ENCODE measurements at places on chromosomes 2 and 18.

GRCh38 chr2:26330114-26330549, 15.8 kb upstream of the SELENOI start:
- peak; percentile 64 for DNase-seq

DNA sequence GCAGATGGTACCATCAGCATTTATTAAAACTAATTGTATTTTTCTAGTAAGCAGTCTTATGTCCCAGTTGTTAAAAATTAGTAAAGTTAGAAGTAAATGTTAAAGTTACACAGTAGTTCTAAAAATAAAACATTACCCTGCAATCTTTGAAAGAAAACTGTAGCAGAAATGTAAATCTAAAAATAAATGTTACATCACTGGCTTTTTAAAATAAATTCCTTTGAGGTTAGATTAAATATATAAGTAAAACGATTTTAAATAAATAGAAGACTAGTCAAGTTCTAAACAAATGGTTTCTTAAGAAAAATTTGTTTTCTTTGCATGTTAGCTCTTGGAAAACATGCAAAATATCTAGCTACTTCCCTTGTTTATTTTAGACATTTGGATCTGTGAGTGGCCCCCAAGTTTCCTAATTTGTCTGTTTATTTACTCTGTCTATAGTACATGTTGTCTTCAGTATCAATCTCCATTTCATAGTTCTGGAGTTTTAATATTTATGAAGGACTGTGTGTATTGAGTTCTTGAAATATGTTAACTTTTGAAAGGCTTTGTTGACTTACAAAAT, 58.2 kb downstream of the GLS start:
- no peak for DNase-seq

DNA sequence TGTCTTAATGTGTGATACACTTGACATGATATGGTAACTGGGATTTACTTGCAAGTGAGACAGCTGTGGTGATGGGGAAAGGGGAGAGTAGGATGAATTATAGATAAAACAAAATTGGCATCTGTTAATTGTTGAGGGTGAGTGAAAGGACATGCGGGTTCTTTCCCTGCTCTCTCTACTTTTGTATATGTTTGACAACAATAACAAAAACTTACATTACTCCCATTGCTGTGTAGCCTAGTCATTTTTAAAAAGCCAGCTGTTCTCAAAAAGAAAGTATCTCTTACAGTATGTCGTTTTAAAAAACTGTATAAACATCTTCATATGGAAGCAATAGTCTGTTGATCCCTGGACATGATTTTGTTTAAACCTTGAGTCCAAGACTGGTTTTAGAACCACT, 117.6 kb downstream of the MYO1B start:
- DNase-seq, result no peak

DNA sequence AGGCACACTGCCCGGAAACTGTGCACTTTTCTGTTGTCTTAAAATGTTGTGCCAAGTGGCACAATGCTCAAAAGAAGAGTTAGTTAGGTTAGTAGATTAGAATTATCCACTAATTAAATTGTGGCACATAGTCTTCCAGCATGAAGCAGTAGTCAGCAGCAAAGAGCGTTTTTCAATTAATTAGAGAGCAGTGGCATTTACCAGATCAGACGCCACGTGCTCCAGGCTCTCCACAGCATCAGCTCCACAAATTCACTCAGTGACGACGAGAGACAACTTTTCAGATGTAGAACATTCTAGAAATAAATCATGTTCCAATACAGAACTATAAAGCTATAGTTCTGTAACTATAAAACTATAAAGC, 16.4 kb upstream of the RTTN start:
- DNase-seq, result no peak

Data from stimulated activated CD8-positive, alpha-beta memory T cell treated with anti-CD3 and anti-CD28 coated beads, Interleukin-7, amount 100 ng/mL, for 24 hours (primary cell).